M059J (cell line): ENCODE measurements at places on chromosomes 5 and 9. TPM values are rescaled to one million over a fixed set of nuclear protein-coding genes. Genes with fewer than 3 reads are reported as not detected.

DNA sequence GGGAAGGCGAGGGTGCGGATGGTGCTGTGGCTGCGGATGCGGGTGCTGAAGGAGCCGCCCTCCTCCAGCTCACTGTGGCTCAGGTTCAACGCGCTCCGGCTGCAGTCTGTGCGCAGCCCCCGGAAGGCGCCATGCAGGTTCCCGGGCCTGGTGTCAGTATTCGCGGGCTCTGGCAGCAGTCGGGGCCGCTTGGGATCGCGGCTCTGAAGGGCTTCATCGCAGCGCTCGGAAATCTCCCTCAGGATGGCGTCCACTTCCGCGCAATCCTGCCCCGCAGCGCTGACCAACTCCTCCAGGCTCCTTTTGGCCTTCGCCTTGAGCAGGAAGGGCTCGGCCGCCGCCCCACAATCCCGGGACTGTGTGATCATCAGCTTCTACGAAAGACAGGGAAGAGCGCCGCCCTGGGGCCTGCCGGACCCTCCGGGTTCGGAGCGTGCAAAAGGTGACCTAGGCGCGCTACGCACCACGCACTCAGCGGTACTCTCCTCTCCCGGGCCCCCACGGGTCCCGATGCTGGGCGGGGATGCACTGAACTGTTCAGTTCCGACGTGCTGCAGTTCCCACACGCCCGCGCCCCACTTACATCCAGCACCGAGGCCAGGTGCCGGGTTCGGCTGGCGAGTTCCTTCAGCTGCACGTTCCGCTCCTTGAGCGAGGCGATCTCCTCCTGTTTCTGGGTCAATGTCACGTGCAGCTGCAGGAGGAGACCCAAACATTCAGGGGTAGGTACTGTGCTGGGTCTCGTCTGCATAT lies 6.5 kb downstream of the MCIDAS start:
- DNase-seq, result peak; percentile 44

The MEIKIN gene
- total RNA-seq, result not detected in 2 replicates

The SLC46A2 gene
- not detected in 2 replicates for total RNA-seq

The CDC25C gene
- 20.5 and 28.4 TPM in 2 replicates for total RNA-seq

The TLX3 gene
- not detected in 2 replicates for total RNA-seq

GRCh38 chr9:91060520-91061343 lies 259.1 kb downstream of the SYK start:
- peak; percentile 99 for DNase-seq

The PKD2L2 gene
- 0.17 TPM in 1 of 2 replicates, not detected in the other for total RNA-seq

DNA sequence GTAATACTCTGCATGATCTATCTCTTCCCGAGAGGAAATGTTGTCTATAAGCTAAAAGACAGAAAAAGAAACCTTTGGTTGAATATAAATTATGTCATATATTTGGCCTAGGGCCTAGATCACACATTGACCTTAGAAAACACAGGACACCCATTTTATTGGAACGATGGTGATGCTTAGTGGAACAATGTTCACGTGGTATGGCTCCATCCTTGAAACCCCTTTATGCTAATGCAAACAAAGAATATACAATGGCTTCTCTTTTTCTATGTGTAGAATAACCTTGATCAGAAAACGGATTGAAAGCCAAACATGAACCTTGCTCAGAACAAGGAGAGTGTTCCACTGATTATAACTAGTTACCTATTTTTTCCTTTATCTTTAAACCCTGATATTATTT lies 24.5 kb downstream of the MRPS27 start:
- no peak for DNase-seq

DNA sequence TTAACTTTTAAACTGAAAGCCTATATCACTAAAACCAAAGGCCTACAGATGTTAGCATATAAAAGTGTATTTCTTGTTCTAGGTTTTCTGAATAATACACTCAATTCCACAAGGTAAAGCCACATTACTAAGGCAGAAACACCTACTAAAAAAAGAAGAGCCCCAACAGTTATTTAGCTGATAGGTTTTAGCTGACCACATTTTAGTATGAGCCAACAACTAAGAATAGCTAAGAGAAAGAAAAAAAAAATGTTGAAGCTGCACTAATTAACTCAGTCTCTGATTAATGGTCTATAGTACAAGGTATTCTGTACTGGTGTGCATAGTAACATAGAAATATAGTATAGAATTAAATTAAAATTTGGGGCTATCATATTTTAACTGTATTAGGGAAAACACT lies 23.5 kb downstream of the ZFR start:
- no peak for DNase-seq

GRCh38 chr9:83665580-83666200 lies 42.1 kb downstream of the UBQLN1 start:
- DNase-seq, result no peak

- no peak for DNase-seq
Measured at GRCh38 chr5:111252799-111253545, 28.8 kb downstream of the CAMK4 start.

The MED7 gene
- 13.7 and 16.3 TPM in 2 replicates for total RNA-seq

GRCh38 chr5:172828911-172829431 lies 5.1 kb upstream of the ERGIC1 start:
- no peak for DNase-seq

DNA sequence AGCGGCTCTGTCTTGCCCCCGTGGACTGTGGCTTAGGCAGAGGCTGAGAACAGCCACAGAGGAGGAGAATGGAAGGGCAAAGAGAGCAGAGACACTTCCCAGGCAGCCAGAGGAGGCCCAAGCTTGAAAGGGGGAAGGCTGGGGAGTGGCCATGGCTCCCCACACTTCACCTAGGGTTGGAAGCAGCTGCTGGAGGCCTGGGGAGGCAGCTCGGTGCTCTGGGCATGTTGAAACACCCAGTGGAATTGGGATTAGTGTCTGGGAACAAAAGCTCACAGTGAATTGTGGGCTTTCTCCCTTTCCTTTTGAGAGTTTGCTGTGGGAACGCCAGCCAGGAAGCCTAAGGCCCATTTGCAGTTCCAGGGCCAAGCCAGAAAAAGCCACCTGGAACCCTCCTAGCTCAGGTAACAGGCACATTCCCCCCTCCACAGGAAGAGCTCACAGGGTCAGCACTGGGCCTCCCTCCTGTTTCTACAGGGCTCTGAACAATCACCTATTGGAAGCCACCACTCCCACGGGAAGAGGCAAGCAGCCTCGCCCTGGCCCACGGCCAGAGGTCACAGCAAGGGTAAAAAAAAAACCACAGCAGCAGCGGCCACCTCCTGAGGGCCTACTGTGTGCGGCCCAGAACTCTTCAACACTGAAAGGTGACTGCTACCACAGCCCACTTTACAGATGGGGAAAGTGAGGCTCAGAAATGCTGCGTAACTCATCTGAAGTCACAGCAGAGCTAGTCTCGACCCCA lies 20.2 kb downstream of the EEIG1 start:
- no peak for DNase-seq

GRCh38 chr9:37969558-37970300 lies 65.8 kb upstream of the SLC25A51 start:
- no peak for DNase-seq

- no peak for DNase-seq
Measured at GRCh38 chr5:19923742-19924141, 64.3 kb downstream of the CDH18 start.

DNA sequence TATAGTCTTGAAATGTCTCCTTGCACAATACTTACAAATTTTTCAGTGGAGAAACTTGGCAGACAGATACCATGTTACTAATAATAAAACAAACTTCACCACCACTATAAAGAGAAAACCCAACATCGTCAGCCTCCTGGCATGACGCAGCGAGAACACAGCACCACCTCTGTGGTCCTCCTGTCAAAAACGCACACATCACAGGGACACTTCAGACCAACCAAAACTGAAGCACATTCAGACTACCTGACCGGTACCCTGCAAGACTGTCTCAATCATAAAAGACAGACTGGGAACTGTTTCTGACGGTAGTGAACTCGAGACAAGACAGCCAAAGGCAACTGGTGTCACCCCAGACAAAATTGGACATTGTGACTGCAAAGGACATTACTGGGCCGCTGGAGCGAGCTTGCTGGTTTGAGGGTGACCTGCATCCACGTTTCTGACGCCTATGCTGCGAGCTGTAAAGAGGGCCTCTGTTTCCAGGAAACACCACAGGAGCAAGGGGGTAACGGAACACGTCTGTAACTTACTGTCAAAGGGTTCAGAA lies 34.4 kb downstream of the NSUN2 start:
- no peak for DNase-seq

GRCh38 chr9:109966643-109967368 lies 186.8 kb downstream of the PALM2AKAP2 start:
- no peak for DNase-seq

DNA sequence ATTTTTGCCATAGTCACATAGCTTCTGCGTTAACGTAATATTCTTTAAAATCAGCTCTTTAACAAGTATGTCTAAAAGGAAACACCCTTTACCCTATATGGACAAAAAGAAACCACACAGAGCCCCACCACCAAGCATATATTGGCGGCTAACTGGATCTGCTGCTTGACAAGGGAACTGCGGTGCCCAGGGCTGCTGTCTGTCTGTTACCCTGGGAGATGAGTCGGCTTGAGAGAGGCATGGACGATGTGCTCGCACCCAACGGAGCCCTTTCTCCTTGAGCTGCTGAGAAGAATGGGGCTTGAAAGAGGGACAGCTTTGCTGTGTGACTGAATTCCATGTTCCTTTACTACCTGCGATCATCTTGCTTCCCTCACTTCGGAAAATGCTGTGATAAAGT lies 158.6 kb upstream of the SHB start:
- DNase-seq, result peak; percentile 55

- DNase-seq, result no peak
Measured at GRCh38 chr9:33926746-33927485, 110.0 kb downstream of the UBE2R2 start.

The SWI5 gene
- total RNA-seq, result 61.4 and 68.8 TPM in 2 replicates

The NACC2 gene
- 4.2 and 9.8 TPM in 2 replicates for total RNA-seq

The PCDHA7 gene
- 0.02 TPM in 1 of 2 replicates, not detected in the other for total RNA-seq

- DNase-seq, result no peak
Measured at GRCh38 chr9:269081-269711, 54.5 kb downstream of the DOCK8 start.
